ENCODE measurements at places on chromosomes 12 and 14.

GRCh38 chr14:23079716-23080115 lies 15.2 kb downstream of the ACIN1 start:
- DNase-seq = no peak

DNA sequence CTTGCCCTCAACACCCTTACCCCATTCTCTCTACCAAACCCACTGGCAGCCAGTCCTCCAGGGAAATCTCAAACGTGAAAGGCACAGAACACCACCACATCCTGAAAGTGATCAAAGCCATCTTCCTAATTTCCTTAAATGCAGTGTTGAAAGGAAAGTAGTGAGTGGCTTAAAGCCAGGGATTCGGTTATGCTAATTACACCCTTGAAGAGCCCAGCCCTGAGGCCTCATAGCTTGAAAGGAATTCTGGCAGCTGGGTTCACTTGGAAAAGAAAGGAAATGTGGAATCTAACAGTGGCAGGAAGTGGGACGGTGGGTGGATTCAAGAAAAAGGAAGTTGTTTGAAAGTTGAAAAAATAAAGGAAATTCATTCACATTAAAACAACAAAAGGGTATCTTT lies 73.0 kb upstream of the FICD start:
- DNase-seq = no peak

- DNase-seq = no peak
Measured at GRCh38 chr14:104216457-104216856, 78.1 kb downstream of the KIF26A start.

GRCh38 chr12:93571925-93572711 lies at the start of gene SOCS2:
SOCS2 (plus strand) TSS chr12:93572675; CDS start chr12:93572898, 223 bp downstream.
- no peak for DNase-seq

DNA sequence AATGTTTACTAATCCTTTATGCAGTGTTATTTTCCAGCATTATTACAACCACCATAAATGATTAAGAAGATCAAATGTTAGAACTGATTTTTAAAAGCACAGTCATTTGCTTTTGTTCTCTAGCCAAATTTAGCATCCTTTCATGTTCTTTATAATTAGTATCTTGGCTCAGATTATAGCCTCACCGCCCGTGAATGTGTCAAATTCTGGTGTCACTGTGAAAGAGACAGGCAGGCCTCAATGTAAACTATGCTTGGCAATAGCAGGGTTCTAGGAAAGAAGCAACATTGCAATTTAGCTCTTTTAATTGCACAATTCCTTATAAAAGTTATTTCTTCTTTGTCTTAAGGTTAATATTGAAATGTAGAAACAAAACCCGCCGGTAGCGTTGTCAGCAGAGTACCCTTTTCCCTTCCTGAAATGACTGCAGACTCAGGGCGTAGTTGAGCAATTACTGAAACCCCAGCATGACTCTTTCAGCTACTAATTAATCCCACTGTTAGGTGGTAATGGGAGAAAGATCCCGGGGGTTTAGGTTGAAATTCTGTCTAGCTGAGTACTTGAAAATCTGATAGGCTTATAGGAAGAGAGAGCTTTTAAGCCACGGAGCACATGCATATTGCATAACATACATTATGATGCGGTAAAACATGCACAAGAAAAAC lies 1600.5 kb upstream of the SEL1L start:
- no peak for DNase-seq

DNA sequence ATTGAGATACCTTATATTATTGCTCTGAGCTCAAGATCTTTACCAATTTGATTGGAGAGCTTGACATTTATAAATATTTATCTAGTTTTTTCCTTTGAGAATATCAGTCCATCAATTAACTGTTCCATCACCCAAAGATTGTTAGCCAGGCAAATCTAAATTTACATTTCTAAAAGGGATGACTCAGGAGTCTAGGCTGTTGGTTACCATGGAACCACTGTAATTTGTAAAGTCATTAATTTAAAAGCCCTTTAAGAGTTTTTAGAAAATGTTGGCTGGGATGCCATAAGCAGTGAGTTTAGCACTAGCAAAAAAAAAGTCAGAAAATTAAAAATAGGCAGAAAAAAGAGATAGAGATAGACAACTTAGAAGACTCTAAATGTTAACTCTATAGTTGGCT lies 19.5 kb upstream of the SERPINA1 start:
- DNase-seq = no peak

DNA sequence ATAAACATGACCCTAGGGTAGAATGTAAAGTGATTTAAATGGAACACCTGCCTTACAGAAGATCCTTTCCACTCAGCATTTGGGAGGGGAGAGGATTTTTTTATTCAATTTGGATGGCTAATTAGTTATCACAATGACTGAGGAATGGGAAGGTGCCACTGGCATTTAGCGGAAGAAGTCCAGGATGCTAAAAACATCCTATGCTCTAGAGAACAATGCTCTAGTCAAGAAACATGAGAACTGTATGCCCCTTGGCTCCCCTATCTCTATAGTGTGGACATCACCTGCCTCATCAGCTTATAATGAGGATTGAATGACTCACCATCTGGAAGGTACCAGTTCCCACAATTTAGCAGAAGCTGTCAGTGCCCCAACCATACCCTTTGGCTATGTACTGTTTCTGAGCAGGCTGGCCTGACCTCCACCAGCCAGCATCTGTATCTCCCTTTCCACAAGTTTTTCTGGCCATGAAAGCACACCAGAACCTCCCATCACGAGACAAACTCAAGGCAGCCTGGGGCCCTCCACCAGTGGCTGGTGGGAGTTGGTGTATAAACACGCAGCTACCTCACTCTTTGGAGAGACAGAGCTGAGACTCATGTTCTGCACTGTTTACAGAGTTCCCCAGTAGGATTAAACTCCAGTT lies 109.7 kb upstream of the VASH1 start:
- DNase-seq = no peak

- no peak for DNase-seq
Measured at GRCh38 chr14:53569446-53569845, 387.2 kb downstream of the BMP4 start.

GRCh38 chr14:78508023-78508422 lies 337.9 kb downstream of the NRXN3 start:
- DNase-seq = no peak

GRCh38 chr14:81371802-81372201 lies 28.3 kb downstream of the STON2 start:
- DNase-seq = no peak

DNA sequence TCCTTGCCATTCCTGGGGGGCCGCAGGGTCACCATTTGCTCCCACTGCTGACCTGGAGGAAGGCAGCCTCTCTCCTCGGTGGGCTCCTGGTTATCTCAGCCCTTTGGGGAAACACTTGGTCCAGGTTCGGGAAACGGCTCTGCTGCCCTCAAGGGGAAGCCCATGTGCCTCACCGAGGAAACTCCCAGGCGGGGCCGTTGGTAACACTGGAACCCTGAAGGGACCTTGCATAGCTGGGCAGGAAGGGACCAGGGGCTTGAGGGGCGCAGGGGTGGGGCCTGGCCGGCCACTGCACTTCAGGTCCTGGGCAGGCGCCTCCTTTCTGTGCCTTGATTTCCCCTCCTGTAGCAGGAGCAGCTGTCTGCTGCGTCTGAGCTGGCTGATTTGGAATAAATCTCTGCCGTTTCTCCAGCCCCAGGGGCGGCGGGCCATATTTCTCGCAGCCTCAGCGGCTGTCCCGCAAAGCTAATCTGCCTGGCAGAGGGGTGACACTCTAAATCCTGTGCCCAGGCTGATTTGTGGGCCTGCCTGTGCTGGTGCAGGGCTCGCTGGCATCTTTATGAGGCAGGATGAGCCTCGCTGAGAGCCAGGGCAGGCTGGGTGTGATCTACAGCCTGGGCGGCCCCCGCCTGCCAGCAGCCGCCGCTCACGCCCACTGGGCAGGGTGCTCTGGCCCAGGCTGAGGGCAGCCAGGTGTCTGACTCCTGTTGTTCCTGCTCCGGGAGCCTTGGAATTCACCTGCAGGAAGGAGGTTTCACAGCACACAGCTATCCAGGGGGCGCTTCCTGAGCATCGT lies 49.7 kb downstream of the KIF26A start:
- DNase-seq = no peak

DNA sequence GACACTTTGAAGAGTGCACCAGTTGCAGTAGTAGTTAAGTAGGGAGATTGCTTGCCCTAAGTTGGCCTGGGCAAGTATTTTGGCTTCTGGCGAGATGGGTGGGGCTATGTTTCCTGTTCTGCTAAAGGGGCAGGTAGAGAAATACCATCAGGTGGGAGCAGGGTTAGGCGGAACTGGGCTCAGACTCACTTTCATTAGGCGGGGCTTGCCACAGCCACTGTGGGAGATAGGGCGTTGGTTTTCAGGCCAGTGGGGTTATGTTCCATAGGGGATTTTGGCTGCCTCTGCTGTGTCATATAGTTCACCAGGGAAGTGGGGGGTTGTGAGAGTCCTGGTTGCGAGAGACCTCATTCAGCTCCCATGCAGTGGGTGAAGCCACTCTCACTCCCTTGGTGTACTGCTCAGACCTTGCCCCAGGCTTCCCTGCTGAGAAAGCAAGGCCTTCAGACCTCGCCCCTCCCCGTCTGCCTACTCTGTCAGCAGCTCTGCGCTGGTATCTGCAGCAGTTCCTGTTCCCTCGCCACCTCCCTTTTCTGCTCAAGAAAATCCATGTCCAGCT lies 43.3 kb downstream of the AEBP2 start:
- DNase-seq = no peak

GRCh38 chr14:25622763-25623162 lies 572.8 kb upstream of the STXBP6 start:
- no peak for DNase-seq

All from stimulated activated CD8-positive, alpha-beta memory T cell treated with anti-CD3 and anti-CD28 coated beads, Interleukin-4, amount 100 ng/mL, for 4 hours (primary cell).